SK-MEL-5 (cell line): ENCODE measurements at places on chromosomes 6 and 20. TPM values are rescaled to one million over a fixed set of nuclear protein-coding genes. Genes with fewer than 3 reads are reported as not detected.

FOXF2 gene
- 3.8 and 6.0 TPM in 2 replicates for total RNA-seq

BMP2 gene
- 0.05 and 0.26 TPM in 2 replicates for total RNA-seq

GRCh38 chr20:31871618-31871954 lies 1.2 kb downstream of the TTLL9 start:
- DNase-seq = no peak

RFX6 gene
- 0.08 TPM in 1 of 2 replicates, not detected in the other for total RNA-seq

DNA sequence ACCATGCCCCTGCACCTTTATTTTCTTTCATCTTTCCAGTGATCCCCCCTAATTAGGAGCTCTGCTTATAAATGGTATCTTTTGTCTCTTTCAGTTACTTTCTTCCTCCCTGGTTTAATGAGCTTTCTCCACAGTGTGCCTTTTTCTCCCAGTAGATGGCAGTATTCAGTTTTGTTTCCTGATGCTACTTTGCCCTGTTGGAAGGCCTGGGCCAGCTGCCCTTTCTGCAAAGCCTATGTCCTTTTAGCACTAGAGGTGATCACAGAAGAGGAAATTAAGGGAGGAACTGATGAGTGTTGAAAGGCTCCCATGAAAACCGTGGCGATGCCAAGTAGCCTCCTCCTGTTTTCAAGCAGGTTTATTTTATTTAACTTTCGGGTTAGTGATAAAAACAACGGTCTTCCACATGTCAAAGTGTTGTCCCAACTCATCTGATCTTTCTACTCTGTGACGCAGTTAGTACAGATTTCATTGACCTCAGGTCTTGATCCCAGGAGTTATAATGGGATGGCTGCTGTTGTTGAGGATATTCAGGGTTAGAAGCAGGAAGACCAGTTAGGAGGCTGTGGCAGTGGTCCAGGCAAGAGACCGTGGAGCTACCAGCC lies 184.2 kb upstream of the BMP2 start:
- peak; percentile 82 for DNase-seq

PPIL6 gene
- total RNA-seq = 1.2 and 1.4 TPM in 2 replicates
